ENCODE measurements at places on chromosomes 4 and X. TPM values are rescaled to one million over a fixed set of nuclear protein-coding genes. Genes with fewer than 3 reads are reported as not detected.

DNA sequence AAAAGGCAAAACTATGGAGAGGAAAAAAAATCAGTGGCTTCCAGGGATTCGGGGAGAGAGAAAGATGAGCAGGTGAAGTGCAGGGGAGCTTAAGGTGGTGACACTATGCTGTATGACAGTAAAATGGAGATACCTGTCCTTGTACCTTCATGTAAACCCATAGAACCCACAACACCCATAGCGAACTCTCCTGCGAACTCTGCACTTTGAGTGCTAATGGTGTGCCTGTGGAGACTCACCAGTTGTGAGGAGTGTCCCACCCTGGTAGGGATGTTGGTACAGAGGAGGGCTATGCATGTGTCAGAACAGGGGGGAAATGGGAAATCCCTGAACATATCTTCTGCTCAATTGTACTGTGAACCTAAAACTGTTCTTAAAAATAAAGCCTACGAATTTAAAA, 42.8 kb downstream of the HMX1 start:
- no peaks in the 10 kb centered on the region for H3K27me3 ChIP-seq
- no peaks in the 10 kb centered on the region for H3K4me1 ChIP-seq
- DNase-seq = peak; percentile 28
- no peak overlapping the region for H3K27ac ChIP-seq
- H3K36me3 ChIP-seq = no peaks in the 10 kb centered on the region
- H3K4me3 ChIP-seq = no peak overlapping the region

PDLIM3 gene
- total RNA-seq = 783 TPM

- DNase-seq = no peak
- H3K27ac ChIP-seq = no peak overlapping the region
Measured at GRCh38 chrX:56066016-56066415, 166.1 kb upstream of the KLF8 start.

DNA sequence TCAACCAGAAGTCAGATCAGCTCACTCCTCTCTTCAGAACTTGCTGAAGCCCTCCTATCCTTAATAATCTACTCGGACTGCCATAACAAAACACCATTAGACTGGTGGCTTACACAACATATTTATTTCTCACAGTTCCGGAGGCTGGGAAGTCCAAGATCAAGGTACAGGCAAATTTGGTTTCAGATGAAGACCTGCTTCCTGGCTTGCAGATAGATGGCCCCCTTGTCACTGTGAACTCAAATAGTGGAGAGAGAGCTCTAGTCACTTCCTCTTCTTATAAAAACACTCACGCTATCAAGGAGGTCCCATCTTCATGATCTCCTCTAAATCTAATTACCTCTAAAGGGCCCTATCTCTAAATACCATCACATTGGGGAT, 125.1 kb downstream of the CAMK2D start:
- no peak overlapping the region for H3K4me3 ChIP-seq
- no peaks in the 10 kb centered on the region for H3K36me3 ChIP-seq
- H3K27ac ChIP-seq = peak overlapping the region; percentile 54

- no peaks in the 10 kb centered on the region for H3K4me1 ChIP-seq
- H3K36me3 ChIP-seq = no peaks in the 10 kb centered on the region
- H3K27me3 ChIP-seq = no peaks in the 10 kb centered on the region
- H3K4me3 ChIP-seq = no peak overlapping the region
- H3K27ac ChIP-seq = no peak overlapping the region
Measured at GRCh38 chrX:140701480-140701879, 8.1 kb upstream of the LINC00632 start.

All from right atrium auricular region (tissue), 2 donors.